ENCODE measurements at places on chromosomes 3 and 15. TPM values are rescaled to one million over a fixed set of nuclear protein-coding genes. Genes with fewer than 3 reads are reported as not detected.

DNA sequence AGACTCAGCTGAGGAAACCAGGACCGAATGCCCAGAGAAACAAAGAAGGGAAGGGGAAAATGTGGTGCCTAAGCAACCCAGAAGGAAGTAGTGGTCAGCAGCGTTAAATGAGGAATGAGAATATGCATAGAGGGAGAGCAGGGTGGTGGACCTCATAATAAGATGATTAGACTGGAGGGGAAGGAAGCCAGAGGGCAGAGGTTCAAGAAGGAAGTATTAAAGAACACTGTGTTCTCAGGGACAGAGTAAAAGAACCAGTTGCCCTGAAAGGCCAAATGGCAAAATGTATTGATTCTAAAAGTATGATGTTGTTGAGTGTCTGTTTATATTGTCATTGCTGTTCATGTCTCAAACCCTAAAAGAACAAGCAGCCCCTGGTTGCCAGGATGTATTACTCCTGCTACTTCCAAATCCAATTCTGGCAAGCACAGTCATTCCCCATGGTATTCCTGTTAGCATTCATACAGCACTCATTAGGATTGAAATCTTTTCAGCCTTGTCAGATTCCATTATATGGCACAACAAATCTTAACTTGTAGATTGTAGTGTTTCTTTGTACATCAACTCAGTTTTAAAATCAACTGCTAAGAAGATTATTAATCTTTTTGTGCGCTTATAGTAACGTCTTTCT, 23.4 kb downstream of the P2RY1 start:
- no peak for DNase-seq

DNA sequence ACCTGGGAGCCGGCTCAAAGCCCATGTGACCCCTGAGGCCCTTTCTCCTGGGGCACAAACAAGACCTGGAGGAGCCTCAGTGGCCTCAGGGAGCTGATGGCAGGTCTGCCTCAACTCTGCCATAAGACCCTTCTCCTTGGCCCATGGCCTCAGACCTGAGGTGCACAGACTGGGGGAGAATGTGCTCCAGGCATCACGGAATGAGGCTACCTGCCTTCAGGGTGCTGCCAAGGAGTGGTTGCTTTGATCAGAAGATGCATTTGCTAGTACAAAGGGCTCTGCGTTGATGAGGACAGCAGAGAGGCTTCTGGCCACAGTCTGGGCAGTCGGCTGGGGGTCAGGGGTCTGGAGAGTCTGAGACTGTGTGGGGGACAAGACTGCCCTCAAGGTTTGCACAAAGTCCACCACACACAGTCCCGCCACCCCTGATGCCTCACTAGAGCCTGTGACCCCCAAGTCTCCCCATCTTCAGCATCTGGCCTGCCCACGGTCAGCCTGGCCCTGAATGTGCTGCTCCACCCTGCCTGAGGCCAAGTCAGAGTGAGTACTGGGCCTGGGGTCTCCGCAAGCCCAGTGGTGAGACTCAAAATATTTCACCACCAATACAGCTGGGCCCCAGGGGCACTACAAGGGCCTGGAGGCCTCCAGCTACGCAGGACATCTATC, 26.6 kb downstream of the ALDH1L1 start:
- DNase-seq: no peak

DNA sequence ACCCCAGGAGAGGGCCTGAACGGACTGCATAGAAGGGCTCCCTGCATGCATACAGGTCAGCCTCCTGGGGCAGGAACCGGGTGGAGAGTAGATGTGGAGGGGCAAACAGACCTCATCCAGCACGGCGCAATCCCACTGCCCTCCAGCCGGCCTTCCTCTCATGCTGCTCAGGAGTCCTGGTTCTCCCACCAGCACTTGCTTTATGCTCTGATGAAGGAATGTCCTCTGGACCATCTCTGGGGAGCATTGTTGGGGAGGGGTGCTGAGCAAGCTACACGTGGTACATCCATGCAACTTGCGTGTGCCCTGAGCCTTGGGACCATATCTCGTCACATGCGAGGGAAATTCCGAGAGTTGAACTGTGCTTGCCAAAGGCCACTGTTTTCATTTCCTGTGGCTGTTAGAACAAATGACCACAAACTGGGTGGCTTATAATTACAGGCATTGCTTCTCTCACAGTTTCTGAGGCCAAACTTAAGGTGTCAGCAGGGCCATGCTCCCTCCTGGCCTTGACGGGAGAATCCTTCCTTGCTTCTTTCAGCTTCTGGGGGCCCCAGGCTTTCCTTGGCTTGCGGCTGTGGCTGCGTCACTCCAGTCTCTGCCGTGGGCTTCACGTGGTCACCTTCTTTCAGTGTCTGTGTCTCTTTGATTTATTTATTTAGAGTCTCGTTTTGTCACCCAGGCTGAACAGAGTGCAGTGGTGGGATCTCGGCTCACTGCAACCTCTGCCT, 12.2 kb downstream of the SELENOS start:
- DNase-seq: no peak

DNA sequence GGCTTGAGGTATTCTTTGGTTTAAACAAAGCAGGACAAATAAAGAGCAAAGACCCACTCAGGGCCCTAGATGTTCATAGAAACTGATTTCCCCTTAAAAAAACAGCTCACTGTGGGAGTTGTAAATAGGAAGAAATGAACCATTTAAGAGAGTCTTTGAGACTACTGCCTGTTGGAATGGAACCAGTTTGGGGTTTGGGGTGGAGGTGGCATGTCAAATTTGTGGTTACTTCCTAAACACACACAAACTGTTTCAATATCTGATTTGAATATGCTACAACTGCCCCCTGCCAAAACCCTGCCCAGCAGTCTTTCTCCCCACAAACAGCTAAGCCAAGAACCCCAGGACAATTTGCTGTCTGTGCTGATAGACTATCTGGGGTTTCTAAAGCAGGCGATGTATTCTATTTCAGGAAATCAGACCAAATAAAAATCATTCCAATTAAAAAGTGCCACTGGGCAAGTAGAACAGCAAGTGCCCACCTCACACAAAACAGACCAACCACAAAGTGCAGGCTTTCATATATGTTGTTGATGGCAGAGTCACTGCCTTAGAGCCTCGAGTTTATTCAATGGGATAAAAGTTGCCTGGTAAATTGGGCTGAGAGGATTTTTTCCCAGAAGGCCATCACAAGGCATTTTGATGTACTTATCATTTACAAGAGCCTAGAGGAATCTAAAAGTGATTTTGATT, 293.9 kb upstream of the PROK2 start:
- DNase-seq: no peak

DNA sequence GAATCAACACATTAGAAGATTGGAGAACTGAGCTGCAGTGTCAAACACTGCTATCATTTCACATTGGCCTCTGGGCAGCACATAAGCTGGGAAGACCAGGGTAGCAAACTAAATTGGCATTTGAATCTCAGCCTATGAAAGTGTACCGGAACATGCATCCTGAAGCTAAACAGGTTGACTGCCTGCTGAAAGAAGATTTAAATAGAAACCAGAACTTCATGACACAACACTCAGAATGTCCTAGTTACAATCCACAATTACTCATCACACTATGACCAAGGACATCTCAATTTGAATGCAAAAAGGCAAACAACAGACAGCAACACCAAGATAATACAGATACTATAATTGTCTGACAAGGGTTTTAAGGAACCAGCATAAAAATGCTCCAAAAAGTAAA, 26.2 kb downstream of the TM2D3 start:
- no peak for DNase-seq

GRCh38 chr3:15064299-15064834, 748 bp downstream of the MRPS25 start:
- DNase-seq: peak; percentile 41

- DNase-seq: peak; percentile 68
Observed at GRCh38 chr15:28098766-28099554, at the start of gene OCA2. OCA2 (minus strand) TSS chr15:28099315; CDS start chr15:28081874, 17,441 bp downstream.

GRCh38 chr3:66326340-66326739, 105.5 kb downstream of the SLC25A26 start:
- DNase-seq: no peak

The LMAN1L gene
- 0.37 TPM for total RNA-seq

The BBX gene
- 53.5 TPM for total RNA-seq

The C3orf22 gene
- not detected for total RNA-seq

GRCh38 chr3:13879102-13879945, 547 bp downstream of the WNT7A start:
- DNase-seq: peak; percentile 50

The PLA2G4E gene
- total RNA-seq: not detected

GRCh38 chr3:32483772-32484171, 18.9 kb downstream of the CMTM6 start:
- DNase-seq: no peak

- DNase-seq: no peak
Observed at GRCh38 chr15:65867244-65867643, 2.0 kb upstream of the RAB11A start.

DNA sequence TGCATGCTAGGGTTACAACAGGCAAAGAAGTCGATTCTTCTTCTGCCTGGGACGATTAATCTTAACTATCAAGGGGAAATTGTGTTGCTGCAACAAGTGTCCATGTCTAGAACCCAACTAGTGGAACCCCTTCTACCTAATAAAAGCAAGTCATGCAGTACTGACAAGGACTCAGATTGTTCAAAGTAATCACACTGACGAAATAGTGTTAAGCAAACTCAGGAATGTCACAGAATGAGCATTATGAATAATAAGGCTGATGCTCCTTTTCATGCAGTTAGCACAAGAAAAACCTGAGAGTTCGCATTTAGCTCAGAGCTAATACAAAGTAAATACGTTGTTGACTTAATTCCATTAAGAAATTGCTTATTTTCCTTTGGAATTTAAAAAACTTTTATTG, 47.5 kb upstream of the TRIM42 start:
- no peak for DNase-seq

DNA sequence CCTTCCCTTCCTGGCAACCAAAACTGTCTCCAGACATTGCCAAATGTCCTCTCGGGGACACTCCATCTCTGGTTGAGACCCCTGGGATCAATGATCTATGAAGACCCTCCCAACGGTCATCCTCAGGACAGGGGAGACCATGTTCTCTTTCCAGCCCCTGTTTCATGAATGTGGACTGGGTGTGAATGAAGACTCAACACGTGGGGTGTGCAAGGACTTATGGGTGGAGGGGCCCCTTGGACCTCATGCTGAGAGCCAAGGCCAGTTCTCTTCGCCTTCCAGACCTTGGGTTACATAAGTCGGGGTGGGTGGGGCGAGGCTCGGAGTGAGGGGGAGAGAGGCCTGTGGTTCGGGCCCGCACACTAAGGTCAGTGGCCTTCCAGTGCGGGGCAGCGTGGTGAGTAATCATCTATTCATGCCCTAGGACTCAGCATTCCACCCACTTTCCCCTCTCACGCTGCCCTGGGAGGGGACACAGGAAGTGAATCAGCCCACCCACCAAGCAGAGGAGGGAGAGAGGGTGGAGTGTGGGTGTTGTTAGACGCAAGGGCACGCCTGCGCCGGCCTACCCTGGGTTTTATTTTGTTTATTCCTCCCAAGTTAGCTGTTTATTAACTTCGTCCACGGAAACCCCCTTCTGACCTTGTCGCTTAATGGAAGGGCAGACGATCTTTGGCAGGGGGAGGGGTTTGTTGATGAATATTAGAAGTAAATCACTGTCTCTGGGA, 6.7 kb downstream of the PAQR5 start:
- DNase-seq: no peak

DNA sequence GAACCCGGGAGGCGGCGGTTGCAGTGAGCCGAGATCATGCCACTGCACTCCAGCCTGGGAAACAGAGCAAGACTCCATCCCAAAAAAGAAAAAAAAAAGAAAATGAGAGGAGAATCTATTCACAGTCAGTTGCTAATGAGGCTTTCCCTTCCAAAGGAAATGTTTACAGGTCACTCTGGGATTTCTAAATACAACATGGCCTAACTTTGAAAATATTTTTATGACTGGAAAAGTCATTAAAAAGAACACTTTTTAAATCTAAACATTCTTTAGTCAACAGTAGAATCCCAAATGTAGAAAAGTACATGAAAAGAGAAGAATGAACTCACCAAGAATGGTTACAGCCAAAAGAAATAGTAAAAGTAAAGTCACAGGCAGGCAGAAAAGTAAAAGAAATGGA, 78.6 kb downstream of the PLD1 start:
- no peak for DNase-seq

- DNase-seq: no peak
Observed at GRCh38 chr15:39770748-39771689, 11.6 kb downstream of the FSIP1 start.

DNA sequence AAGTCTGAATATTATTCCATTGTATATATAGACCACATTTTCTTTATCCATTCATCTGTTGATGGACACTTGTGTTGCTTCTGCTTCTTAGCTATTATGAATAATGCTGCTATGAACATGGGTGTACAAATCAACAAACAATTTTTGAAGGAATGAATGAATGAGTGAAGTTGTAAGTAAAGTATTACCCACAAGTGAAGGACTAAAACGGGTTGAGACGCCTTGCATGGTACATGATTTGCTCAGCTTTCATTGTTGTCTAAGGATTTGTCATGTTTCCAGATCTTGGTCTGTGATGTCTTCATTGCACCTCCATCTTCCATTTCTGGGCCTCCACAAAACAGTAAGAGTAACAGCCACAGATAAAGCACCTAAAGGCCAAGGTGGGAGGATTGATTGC, 20.5 kb downstream of the IFT122 start:
- no peak for DNase-seq

DNA sequence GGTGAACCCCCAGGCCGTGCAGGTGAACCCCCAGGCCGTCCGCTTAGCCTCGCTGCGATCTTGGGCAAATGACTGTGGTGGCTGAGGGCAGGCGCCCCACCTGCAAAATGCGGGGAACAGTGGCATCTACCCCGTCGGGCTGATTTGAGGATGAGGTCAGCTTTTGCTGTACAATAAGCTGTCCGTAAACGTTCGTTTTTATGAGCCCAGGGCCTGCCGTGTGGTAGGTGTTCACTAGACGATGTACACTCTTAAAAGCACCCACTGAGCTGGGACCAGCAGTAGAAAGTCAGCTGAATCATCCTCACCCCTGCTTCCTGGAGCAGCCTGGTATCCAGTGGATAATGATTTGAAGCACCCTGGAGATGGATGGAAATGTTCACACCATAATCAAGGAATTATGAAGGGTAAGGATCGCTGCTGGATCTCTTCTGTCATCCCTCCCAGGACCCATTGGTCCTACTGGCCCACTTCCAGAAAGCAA, 943 bp upstream of the PCSK6 start:
- DNase-seq: no peak

DNA sequence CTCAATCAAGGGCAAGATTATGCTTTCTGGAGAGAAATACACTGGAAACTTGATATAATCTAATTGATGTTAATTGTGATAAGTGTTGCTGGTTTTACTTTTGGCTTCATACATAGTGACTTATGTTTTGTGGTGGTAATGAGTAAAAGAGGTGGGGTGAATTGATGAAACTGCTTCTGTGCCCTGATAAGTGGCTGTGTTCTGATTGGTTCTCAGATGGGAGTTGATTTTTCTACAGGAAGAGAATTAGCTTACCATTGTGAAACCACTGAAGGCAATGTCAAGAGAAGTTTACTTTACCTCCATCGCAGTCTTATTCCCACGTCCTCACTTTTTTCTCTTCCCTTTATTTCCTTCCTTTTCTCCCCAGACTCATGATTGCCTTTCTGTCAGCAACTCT, 23.8 kb downstream of the TMEM45A start:
- DNase-seq: no peak

- DNase-seq: no peak
Observed at GRCh38 chr3:134464064-134464688, 21.6 kb downstream of the ANAPC13 start.
